ENCODE measurements at places on chromosomes 4 and X.

DNA sequence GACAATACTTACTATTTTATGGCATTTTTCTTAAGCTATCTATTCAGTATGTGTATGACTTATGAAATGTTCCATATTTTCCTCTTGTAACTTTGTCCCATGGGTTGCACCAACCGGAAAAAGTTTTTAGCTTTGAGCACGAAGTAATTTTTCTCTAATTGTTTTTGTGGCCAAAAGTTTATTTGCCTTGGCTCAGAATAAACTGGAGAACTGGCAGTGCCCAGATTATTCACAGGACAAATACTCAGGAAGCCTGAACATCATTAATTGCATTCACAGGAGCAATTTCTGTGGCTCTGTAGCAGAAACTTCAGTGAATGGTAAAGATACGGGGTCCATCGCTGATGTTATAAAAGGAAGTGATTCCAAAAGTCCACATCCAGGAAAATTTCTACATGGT is 184.5 kb downstream of the ARHGAP10 start:
- peak; percentile 49 for DNase-seq

DNA sequence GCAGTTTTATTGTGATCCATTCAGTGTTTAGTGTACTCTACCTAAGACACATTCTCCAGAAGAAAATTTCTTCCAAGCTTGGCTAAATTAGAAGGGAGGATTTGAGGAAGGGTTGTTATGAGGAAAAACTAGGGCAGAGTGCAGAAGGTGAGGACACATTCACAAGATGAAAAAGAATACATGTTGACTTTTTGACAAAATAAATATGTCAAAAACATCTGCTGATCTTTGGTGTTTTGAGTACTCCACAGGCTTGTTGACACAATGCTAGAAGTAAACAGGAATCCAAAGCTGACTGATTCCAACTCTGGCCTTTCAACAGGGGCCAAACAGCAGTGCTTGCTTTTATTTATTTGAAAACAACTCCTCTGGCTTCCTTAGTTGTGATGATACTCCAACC is 125.8 kb upstream of the SLC7A11 start:
- no peak for DNase-seq

- DNase-seq: no peak
Measured at GRCh38 chr4:4578981-4579380, 37.1 kb upstream of the STX18 start.

DNA sequence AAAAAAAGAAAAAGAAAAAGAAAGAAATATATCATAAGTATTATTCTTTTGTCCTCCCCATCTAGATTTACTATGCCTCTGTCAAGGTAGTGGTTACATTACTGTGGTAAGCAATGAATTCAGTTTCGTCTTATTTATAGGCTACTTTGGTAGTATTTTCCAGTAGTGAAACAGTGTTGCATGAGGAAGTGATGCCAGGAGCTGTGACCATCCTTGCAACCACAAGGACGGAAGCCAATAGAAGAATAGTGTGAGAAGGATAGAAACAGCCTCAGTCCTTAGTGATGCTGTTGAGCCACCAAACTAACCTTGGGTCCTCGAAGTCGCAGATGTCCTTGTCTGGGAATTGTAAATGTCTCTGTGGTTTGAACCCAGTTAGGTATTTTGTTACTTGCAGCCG is 328.5 kb downstream of the PPP3CA start:
- no peak for DNase-seq

DNA sequence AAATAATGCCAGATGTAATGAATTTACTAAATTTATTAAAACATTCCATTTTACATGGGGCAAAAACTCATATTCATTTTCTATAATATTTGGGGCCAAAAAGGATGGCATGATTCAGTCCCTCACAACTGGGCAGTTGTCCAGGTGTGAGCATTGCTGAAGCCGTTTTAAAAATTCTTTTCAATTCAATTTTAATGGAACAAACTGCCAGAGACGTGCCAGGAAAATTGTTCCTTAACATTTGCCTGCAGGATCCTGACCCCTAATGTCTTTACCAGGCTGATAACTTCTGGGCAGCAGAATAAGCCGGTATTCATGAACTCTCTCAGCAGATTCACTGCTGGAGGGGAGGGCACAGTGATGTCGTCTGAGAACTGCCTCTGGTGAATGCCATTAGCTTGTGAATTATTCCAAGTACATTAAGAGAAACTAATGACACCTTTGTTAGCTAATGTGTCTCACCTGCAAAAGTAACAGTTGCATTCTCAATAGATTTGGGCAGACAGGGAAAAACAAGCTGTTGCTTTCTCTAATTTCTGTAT is 1445.1 kb upstream of the TENM3 start:
- no peak for DNase-seq

DNA sequence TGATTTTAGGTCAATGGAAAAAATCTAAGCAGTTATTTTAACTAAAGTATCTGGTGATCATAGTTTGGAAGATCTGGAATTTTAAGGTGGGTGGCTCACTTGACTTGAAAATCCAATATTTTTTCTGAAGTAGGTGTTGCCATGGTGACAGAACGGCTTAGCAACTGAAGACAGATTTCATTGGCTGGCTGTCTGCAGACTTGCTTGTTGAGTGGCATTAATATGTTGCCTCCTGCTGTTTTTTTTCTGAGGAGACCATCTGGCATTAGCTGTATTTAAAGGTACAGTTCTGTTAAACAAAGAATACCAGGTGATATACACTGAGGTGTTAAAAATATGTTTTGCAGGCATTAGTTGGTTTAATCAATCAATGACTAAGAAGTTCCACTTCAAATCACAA is 19.8 kb downstream of the CPE start:
- peak; percentile 68 for DNase-seq

DNA sequence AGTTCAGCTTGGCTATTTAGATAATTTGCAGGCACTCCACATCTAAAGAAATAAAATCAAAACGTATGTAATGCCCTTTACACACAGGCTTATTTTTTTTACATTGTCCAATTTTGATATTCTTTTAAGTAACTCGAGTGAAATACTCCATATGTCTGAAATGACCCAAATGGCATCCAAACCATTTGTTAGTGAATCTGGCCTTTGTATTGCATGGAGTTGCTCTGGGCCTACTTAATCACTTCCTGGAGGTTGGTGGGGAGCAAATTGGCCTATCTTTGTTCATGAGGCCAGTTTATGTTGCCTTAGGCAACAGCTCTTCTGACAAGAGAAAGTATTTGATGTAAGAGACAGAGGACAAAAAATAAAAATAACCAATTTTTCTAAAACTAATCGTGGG is 47.6 kb upstream of the TMEM131L start:
- DNase-seq: no peak

GRCh38 chr4:69881173-69881773 is 21.3 kb upstream of the SULT1E1 start:
- peak; percentile 13 for DNase-seq

DNA sequence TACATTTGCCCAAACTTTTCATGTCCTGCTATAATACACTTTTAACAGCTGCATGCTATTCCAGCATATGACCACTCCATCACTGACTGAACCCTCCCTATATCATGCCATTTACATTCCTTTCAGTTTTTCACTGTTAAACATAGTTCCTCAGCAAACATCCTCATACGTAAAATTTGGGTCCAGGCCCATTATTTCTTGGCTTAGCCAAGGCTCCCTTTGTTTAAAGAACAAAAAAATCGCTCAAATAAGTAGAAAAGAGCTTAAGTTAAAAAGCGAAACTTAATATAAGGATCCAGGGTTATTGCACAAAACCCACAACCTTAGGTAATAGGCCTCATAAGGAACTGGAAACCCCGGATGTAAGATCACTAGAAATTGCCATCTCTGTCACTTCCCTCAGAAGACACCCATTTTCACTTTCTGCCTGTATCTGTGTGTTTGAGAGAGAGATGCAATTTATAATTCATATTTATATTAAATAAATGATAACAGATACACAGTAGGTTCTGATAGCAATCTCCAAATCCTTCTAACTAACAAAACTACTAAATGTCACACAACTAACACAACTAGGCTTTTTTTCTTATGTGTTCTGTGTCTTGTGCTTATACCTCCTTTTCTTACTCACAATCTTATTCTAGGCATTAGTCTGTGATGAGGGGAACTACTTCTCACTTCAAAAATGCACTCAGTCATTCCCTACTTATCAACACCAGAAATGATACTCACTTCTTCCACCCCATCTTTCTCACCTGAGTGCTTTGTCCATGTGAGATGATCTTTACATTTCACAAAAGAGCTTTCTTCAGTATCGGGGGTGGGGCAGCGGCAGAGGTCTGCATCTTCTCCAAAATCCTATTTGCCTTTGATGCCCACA is 59.9 kb upstream of the FAM241A start:
- DNase-seq: no peak

DNA sequence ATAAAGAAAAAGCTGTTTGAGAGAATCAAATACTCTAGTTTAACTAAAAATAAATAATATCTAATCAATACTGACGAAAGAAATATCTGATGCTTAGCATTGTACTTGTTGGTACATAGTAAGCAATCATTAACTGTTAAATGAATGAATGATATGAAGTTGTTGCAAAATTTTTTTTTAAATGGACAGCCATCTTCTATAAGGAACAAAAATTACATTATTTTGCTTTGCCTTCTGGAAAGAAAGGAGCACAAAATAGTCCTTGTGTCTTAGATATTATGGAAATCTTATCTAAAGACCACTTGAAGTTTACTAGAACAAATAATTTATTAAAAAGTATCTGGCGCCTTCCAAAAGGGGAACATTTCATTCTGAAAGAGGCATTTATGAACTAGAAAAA is 4.5 kb downstream of the NFKB1 start:
- no peak for DNase-seq

GRCh38 chr4:70754470-70754869 is 32.7 kb downstream of the RUFY3 start:
- no peak for DNase-seq

- DNase-seq: no peak
Measured at GRCh38 chr4:7526929-7527535, 92.3 kb upstream of the PSAPL1 start.

GRCh38 chr4:124515591-124515990 is 196.9 kb downstream of the ANKRD50 start:
- no peak for DNase-seq

- peak; percentile 68 for DNase-seq
Measured at GRCh38 chrX:153470411-153471363, at the start of gene HAUS7. Gene HAUS7 (minus strand): TSS chrX:153470576. CDS start chrX:153470557, 19 bp downstream.

DNA sequence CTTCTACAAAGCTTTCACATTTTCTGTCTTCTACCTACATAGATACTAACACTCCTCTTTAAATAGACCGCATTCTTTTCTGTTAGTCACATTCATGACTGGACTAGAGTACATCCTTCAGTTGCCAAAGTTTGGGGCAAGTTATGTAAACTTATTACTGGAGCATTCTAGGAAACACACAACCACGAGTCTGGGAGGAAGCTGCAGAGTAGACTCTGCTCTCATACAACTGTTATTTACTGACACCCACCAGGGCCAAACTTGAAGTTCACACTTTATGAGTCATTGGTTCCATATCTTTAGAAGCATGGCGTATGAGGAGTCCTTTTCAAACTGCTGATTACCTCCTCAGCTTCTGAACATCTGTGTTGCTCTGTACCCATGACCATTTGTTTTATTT is 87.0 kb downstream of the RNF150 start:
- peak; percentile 100 for DNase-seq

GRCh38 chrX:31260351-31260750 is 188.5 kb upstream of the FTHL17 start:
- peak; percentile 79 for DNase-seq

DNA sequence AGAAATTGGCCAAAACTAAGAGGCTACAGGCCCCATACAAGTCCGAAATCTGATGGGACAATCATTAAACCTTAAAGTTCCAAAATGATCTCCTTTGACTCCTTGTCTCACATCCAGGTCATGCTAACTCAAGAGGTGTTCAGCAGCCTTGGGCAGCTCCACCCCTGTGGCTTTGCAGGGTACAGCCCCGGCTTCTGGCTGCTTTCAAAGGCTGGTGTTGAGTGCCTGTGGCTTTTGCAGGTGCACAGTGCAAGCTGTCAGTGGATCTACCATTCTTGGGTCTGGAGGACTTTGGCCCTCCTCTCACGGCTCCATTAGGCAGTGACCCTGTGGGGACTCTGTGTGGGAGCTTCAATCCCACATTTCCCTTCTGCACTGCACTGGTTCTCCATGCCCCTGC is 329.1 kb upstream of the MAD2L1 start:
- no peak for DNase-seq

DNA sequence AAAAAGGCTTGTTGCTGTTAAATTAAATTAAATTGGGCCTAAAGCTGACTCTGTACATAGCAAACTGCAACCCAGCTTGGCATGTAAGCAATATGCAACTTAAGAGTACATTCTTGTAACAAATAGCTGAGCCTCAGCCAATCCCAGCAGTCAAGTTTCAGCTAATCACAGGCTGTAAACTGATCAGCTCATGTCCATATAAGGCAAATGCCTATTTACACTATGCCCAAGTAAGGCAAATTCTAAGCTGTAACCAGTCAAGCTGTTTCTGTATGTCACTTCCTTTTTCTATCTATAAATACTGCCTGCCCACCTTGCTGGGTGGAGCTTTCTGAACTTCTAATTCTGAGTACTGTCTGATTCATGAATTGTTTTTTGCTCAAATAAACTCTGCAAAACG is 429.1 kb upstream of the FTHL17 start:
- DNase-seq: peak; percentile 69

DNA sequence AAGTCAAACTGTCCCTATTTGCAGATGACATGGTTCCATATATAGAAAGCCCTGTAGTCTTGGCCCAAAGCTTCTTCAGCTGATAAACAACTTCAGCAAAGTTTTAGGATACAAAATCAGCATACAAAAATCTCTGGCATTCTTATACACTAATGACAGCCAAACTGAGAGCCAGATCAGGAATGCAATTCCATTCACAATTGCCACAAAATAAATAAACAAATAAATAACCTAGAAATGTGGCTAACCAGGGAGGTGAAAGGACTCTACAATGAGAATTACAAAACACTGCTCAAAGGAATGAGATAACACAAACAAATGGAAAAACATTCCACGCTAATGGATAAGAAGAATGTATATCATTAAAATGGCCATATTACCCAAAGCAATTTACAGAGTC is 52.9 kb upstream of the CXCL8 start:
- no peak for DNase-seq

DNA sequence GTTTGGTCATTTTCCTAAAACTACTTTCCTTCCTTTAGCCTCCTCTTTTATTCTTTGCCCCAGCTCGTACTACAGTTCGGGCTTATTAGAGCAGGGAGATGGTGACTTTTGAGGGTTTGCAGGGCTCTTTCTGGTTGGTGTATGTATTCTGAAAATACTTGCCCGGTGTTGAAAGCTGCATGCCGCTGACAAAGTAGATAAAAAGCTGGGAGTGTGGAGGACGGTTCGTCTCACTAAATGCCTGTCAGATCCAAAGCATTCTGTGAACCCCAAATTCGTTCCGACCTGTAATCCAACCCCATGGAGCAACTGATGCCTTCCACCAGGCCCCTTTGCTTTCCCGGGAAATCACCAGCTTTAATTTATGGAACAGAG is 19.2 kb downstream of the TRIM2 start:
- no peak for DNase-seq
